ENCODE measurements at places on chromosomes 11 and 22.

GRCh38 chr11:34977089-34977912, 60.9 kb downstream of the PDHX start:
- no peak for DNase-seq

- no peak for DNase-seq
These were observed 98.5 kb downstream of the TSPAN18 start for GRCh38 chr11:44825058-44825785.

- no peak for DNase-seq
These were observed 69.2 kb downstream of the GALNT18 start for GRCh38 chr11:11552529-11553087.

DNA sequence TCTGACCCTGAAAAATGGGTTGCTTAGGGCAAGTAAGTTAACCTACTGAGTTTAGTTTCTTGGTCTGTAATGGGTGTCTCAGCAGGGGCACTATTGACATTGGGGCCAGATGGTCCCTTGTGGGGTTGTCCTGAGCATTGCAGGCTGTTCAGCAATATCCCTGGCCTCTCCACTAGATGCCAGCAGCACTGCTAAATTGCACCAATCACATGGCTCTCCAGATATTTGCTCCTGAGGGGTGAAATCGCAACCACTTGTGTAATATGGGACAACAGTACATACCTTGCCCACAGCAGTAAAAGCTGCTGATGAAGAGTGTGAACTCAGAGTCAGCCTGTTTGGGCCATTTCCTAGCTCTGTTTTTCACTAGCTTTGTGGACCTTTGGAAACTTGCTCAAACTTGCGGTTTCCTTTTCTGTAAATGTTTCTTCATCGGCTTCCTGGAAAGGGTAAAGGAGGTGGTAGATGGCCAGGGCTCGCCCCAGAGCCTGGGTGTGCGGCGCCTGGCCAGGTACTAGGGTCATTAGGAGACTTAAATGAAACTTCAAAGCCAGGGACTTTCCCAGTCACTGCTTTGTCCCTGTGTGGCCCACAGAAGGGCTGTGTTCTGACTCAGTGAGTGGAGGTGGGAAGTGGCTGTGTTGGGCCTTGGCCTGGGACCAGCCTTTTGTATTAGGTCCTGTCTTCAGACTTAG, 13.0 kb downstream of the NCF4 start:
- DNase-seq: peak; percentile 37

DNA sequence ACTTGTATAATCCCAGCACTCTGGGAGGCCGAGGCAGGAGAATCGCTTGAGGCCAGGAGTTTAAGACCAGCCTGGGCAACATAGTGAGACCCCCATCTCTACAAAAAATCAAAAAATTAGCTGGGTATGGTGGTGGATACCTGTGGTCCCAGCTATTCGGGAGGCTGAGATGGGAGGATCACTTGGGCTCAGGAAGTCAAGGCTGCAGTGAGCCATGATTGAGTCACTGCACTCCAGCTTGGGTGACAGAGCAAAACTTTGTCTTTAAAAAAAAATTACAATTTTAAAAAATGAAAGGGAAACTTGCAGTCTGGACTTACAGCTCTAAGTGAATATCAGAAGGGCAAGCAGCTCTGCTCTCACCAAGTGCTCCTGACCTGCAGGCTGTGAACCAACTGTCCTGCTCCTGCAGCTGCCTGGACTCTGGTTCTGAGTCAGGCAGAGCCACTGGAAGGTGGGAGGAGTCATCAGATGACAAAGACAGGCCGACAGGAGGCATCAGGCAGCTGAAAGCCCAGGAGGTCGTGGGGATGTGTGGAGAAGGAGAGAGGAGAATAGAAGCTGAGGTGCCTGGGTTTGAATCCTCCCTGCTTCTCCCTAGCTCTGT, 9.6 kb downstream of the SMTNL1 start:
- no peak for DNase-seq

Data from activated naive CD4-positive, alpha-beta T cell treated with Interleukin-2 at 50 U/mL for 16 hours (primary cell).